ENCODE measurements at places on chromosomes 5 and 9. TPM values are rescaled to one million over a fixed set of nuclear protein-coding genes. Genes with fewer than 3 reads are reported as not detected.

DNA sequence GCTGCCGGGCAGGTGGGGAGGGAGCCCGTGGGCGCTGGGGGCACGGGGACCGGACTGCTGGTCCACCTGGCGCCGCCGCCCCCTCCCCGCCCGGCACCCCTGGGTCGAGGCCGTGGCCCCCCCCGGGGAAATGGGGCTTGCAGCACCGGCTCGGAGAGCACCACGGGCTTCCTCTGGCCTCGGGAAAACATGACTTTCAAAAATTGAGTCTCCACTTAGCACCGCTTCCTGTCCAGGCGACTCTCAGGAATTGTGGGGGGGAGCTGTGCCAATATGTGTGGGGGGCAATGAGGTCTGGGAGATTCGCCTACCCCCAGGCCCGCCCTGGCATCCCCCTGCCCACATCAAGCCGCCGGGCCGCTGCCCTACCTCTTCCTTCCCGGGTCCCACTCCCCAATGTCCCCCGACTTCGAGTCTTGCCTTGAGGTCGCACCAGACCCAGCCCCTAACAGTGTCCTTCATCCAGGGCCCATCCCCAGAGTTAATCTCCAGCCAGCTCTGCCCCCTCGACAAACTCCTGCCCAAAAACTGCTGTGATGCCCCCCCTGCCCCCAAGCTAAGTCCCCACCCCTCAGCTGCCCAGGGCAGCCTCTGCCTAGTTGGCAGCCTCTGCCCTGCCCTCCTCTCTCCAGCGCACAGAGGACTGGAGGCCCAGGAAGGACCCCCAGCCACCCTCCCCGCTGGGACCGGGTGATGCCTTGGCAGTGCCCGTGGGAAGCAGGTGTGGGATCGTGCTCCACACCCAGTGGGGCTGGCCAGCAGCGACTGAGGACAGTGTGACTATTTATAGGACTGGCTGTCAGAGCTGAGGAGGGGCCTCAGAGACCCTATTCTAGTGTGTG, 3.9 kb downstream of the EGFL7 start:
- DNase-seq: no peak

DNA sequence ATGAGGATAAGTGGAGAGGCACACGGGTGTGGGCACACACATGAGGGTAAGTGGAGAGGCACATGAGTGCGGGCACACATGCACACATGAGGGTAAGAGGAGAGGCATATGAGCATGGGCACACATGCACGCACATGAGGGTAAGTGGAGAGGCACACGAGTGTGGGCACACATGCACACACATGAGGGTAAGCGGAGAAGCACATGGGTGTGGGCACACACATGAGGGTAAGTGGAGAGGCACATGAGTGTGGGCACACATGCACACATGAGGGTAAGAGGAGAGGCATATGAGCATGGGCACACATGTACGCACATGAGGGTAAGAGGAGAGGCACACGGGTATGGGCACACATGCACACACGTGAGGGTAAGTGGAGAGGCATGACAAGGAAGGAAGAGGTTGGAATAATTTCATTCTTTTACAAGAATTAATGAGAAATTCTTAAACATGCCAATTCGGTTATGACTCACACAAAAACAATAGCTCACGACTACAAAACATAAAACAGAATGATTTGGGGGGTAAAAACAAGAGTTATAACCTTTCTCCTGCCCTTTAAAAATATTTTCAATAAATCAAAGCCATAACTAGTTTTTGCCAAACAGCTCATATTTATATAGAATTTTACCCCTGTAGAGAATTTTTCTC, 67.5 kb downstream of the APBA1 start:
- DNase-seq: no peak

GRCh38 chr5:78293851-78294247, 649 bp downstream of the AP3B1 start:
- no peak for DNase-seq

GRCh38 chr5:153824909-153825308, 213.8 kb downstream of the FAM114A2 start:
- no peak for DNase-seq

- peak; percentile 60 for DNase-seq
Observed at GRCh38 chr5:132065351-132065937, 5.0 kb downstream of the IL3 start.

DNA sequence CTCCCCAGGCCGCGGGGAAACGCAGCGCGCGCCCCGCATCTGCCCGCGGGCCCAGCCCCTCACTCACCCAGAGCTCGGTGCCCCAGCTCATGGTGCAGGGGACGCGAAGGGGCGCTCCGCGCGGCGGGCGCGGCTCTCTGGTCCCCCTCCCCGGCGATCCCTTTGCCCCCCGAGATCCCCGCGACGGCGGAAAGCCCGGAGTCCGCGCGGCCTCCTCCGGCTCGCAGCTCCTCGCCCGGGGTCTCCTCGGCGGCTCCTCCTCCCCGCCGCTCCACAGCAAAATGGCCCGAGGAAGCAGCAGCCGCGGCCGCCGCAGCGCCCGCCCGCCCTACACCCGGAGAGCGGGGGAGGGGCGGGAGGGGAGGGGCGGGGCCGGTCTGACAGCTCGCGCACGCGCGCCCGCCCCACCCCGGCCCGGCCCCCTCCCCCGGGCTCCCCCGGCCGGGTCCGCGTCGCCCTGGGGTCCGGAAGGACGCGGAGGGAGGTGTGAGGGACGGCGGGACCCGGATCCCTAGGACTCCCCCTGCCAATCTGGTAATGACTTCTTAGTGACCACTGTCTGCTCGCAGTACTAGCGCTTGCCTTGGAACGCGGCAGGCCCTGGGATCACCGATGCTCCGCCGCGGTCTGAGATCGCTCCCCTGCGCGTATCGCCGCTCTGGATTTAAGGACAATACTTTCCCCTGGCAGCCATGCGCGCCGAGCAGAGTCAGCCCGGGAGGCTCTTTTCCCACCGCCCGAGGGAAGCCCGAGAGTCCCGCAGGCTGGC, at the start of gene FNBP1:
TSS of gene FNBP1 (minus strand) at position 305 of the 769 bp plus-strand sequence. CDS start at position 91, 214 bp downstream.
- peak; percentile 78 for DNase-seq

DNA sequence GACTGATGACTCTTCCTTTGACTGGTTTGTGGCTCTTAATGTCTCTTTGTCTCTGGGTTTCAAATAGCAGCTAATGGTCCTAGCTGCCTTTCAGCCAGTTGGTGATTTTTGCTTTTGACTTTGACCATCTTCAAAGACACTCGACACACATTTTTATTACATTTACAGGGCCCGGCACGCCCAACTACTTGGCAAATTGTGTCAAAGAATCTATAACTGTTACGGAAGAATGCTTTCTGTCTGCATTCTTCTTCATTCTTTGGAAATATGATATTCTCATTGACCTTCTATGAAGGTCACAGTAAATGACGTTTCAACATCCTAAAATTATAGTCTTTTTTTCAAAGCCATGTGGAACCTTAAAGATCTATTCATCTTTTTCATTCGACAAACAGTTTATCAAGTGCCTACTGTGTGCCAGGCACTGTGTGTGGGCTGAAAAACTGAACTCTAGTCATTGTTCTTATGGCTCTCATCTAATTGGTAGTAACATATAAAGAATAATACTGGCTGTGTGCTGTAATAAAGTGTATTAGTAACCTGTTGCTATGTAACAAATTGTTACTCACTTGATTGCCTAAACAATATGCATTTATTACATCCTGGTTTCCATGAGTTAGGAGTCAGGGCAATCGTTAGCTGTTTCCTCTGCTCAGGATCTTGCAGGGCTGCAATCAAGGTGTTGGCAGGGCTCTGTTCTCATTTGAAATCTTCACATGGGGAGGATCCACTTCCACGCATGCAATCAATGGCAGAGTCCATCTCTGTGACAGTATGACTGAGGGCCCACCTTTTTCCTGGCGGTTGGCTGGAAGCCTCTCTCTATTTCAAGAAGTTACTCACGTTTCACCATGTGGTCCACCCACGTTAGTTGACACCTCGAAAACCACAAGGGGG, 7.0 kb upstream of the WHRN start:
- no peak for DNase-seq

GRCh38 chr9:110156902-110157301, 51.1 kb downstream of the C9orf152 start:
- no peak for DNase-seq

SMIM15 gene
- 66.8 TPM for total RNA-seq
